ENCODE measurements at places on chromosomes 12 and 14. TPM values are rescaled to one million over a fixed set of nuclear protein-coding genes. Genes with fewer than 3 reads are reported as not detected.

- DNase-seq, result peak; percentile 21
Observed at GRCh38 chr12:125194163-125194773, 129.0 kb downstream of the AACS start.

DNA sequence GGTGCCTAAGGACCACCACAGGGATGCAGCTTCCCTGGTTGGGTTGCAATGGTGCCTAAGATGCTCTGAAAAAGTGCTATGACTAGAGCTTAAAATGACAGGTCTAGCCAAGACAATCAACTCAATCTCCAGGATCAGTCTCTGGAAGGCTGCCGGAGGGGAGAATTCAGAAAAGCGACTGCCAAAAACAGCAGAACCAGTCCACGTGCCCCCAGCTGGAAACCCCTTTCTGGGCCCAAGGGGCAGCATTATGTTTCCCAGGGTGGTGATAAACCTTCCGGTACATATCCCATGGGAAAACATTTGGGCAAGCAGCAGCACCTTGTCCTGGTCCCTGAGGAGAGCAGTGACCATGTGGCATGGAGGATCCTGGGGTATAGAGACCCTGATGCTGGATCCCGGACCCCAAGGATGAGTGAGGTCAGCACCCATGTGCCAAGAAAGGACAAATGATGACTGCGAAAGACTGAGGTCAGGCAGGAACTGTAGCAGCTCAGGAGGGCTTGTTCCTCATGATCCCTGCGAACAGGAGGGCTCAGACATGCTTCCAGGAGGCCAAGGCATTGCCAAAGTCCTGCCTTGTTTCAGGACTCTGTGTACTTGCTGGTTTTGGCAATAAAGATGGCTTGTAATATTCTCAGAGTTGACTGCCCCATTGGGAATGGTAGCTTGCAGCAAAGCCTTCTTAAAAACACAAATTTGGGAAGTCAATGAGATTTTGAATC lies 49.9 kb upstream of the LTBP2 start:
- no peak for DNase-seq

AQP6 gene
- total RNA-seq, result 0.03 TPM

DNA sequence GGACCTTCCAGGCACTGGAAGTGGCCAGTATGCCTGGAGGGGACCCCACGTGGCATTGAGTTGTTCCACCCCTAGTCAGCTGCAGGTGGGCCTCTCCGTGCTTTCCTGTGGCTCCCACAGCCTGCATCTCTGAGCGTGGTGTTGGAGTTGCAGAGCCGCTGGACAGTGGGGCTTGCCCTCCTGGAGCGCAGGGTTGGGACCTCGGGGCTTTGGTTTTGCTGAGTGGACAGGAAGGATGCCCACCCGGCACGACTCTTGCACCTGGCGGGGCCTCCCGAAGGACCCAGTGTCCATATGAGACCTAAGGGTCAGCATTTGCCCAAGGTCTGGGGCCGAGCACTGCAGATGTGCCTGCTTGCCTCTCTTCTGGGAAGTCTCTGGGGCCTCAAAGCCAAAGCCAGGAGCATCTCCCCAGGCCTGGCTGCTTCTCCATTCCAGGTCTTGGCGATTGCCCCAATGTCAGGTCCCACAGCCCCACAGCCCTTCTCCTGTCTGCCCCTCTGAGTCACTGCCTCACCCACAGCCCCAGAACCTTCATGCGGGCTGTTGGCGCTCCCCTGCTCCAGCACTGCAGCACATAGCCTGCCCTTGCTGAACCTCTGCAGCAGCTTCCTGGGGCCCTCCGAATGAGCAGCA lies 1.5 kb downstream of the PACS2 start:
- no peak for DNase-seq

MYH6 gene
- not detected for total RNA-seq

RAB35 gene
- total RNA-seq, result 35.5 TPM

- DNase-seq, result no peak
Observed at GRCh38 chr12:115920395-115921183, 356.9 kb downstream of the MED13L start.

DNA sequence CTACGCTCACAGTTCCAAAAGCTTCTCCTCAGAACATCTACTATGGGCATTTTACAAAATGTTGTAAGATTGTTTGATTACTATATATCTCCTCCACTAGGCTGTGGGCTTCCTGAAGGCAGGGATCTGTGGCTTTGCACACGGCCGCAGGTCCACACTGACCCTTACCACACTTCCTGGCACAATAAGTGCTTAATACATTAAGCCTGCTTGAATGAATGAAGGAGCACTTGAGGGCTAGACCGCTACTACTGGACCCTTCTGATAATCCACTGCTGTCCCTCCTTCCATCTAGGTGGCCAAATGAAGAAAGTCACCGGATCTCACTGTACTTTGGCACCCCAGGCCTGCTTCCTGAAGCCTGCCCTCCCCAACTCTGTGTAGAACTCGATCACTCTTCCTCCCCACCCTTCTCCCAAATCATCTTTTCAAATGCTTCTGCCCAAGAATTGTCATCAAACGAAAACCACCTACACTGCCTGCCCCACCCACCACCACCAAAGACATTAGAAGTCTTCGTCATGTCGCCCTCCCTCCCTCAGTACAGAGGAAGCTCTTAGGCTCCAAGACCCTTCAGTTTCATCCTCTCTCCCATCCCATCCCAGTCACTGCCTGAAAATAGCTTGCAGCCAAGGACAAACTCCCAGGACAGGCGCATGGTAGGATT lies 596 bp upstream of the ZBTB39 start:
- DNase-seq, result no peak

GRCh38 chr12:87120440-87120839 lies 864.2 kb upstream of the MGAT4C start:
- no peak for DNase-seq

- DNase-seq, result peak; percentile 78
Observed at GRCh38 chr12:52285172-52285745, 6.1 kb downstream of the KRT81 start.

FOXN4 gene
- not detected for total RNA-seq

- DNase-seq, result peak; percentile 94
Observed at GRCh38 chr14:54105898-54106297, 149.3 kb upstream of the BMP4 start.

FGF23 gene
- total RNA-seq, result not detected

GRCh38 chr14:46259536-46259935 lies 392.0 kb downstream of the RPL10L start:
- DNase-seq, result no peak

DNA sequence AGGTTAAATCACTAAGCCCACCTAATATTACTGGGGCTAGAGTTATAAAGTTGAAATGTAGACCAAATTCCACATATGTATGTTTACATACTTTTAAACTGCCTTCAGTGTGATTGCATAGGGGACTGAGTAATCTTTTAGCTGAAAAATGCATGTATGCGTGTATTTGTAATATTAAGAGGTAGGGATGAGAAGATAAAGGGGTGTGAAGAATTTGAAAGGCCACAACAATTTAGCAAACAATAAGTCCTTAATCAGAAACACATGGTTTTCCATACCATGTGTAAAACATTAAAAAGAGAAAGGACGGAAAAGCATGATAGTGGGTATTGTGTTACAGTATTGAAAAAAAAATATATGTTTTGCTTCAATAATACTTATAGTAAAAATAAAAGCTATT lies 919.9 kb upstream of the FLRT2 start:
- no peak for DNase-seq

- DNase-seq, result peak; percentile 38
Observed at GRCh38 chr12:113766879-113767878, 198.9 kb downstream of the RBM19 start.

DNA sequence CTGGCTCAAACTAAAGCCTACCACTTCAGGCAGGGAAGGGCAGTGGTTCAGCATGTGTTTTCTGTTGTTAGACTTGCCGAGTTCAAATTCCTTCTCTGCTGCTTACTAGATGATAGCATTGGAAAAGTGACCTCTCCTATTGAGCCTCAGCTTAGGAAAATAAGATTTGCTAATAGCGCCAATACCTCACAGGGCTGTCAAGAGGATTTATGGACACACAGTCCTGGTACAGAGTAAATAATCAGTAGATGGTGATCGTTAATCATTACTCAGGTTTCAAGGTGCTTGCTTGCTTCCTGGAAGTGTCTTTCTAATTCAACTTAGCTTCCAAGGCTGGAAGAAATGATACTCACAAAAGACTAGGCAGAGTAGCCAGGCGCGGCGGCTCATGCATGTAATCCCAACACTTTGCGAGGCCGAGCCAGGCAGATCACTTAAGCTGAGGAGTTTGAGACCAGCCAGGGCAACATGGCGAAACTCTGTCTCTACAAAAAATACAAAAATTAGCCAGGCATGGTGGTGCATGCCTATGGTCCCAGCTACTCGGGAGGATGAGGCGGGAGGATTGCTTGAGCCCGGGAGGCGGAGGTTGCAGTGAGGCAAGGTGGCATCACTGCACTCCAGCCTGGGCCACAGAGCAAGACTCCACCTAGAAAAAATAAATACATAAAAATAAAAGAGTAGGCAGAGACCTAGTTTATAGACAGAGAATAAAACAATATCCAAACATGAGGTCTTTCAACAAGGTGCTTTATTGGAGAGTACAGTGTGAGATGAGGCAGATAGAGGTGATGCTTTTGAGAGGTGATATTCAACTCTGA lies 6.0 kb downstream of the PLA2G1B start:
- no peak for DNase-seq

GRCh38 chr12:88291498-88292131 lies 149.5 kb downstream of the TMTC3 start:
- DNase-seq, result no peak
